Activated T-helper 1 cell treated with Interleukin-2 at 50 U/mL for 16 hours (primary cell): ENCODE measurements at places on chromosomes 2 and 18.

DNA sequence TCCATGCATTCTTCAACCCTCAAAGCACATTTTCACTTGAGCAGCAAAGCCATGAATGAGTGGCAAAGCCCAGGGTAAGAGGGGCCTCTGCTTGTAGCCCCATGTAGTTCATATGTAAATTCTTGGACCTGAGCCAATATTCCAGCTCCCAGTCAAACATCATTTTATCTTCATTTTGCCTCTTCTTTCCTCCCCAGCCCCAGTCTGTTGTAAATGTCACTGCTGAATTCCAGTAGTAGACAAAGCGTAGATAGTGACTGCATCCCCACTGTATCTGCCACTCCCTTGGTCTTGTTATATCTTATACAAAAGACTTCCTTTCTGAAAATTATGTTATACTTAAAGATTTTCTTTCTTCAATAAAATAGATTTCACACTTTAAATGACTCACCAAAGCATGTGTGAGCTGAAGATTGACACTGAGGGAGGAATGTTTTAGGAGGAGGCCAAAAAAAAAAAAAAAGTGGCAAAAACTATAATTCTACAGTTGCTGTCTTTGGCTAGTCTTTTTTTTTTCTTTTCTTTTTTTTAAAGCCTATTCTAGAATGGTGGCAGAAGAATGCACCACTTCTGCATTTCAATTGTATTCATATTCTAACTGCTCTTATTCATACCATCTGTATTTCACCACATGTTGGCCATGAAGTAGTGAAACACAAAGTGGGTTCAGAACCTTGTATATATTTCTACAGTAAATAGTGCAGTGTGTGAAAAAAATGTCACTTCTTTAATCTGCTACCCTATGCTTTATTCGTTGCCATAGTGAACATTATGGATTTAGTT is 306.1 kb downstream of the CPS1 start:
- no peak for DNase-seq

DNA sequence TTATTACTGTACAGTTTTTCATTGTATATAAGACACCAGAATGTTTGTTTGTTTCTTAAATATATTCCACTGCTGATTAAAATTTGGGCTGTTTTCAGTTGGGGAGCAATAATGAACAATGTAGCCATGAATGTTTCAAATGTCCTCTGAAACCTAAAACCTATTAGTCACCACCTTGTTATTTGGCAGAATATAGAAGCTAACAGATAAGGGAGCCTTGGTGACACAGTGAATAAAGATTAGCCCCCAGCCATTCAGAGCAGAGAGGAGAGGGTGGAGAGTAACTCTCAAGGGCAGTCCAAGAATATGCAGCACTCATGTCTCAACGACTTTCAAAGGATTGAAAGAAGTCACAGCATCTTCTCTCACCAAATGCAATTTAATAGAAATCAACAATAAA is 43.1 kb upstream of the ATP8B1 start:
- no peak for DNase-seq

DNA sequence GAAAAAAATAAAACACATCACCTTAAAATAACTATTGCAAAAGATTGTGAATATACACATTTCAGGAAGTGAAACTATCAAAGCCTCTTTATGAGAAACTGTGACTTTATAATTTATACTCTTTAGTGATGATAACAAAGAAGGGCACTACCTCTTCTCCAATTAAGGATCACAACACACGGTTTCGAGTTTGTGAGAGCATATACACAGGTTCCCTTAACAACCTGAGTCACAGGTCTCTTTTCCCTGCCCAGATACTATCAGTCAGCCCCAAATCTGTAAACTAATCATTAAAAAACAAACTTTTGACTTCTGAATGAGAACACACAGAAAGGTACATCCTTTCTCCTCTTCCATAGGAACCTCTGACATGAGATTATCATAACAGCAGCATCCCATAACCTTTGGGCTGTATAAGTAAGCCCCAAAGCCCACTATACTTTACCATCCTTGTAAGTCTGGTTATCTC is 44.9 kb downstream of the PTPN2 start:
- DNase-seq, result no peak

DNA sequence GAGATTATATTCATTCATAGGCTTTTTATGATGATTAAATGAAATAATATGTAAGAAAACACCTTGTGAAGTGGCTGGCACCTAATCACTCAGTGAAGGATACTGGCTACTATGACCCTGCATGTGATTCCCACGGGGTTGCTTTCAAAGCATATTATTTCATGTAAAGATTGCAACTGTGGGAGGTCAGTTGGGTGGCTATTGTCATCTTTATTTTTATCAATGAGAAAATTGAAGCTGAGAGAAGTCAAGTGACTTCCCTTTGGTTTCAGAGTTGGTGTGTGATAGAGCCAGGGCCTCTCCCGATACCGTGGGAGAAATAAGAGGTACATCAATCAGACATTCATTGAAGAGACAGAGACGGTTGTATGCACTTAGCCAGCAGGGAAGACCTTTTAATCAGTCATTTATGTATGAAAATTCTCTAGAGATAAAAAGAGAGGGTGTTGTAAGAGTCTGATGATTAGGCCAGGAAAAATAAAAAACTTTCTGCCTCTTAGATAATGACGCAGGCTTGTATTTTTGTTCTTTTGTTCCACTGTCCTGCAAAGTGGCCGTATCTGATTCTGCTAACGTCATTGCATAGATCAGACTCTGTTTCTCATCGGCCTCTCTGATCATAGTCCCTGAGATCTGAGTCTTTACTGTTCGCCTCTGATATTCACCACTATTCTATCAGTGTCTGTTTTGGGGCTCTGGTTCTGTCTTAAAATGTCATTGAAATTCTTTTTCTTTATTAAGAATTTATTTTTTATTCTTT is 50.5 kb downstream of the QPCT start:
- DNase-seq, result no peak

- DNase-seq, result no peak
Observed at GRCh38 chr2:172395503-172395902, 31.9 kb upstream of the ITGA6 start.

GRCh38 chr2:55585451-55586080 is 31.9 kb downstream of the PPP4R3B start:
- no peak for DNase-seq
